Endothelial cell (in vitro differentiated cells): ENCODE measurements at places on chromosomes 7 and 10. TPM values are rescaled to one million over a fixed set of nuclear protein-coding genes. Genes with fewer than 3 reads are reported as not detected.

DNA sequence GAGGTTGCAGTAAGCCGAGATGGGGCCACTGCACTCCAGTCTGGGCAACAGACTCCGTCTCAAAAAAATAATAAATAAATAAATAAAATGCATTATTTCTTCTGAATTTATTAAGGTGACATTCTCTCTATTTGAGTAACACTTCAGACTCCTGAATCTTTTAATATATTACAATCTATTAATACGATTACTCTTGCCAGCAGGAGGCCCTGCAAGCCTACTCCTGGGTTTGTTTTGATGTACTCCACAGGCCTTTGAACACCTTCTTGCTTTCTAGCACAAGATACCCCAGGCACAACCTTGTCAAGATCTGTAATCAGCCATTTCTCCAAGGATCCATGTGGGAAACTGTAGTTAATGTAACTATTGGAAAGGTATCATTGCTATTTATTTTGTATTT is 63.5 kb downstream of the COBL start:
- no peak for DNase-seq

- DNase-seq, result no peak
Measured at GRCh38 chr10:88901206-88901983, 21.4 kb downstream of the STAMBPL1 start.

DNA sequence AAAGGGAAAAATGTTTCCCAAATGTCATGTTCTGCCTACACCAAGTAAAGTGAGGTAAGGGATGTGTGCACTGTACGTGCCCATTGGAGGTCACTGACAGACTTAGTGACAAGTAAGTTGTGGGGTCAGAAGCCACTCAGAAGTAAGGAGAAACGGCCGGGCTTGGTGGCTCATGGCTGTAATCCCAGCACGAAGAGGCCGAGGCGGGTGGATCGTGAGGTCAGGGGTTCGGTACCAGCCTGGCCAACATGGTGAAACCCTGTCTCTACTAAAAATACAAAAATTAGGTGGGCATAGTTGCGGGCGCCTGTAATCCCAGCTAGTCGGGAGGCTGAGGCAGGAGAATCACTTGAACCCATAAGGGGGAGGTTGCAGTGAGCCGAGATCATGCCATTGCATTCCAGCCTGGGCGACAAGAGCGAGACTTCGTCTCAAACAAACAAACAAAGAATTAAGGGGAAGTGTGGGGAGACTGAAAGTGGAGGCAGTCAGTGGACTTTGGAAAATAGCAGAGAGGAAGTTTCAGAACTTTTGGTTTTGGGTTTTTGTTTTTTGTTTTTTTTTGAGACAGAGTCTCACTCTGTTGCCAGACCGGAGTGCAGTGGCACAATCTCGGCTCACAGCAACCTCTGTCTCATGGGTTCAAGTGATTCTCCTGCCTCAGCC is 114.8 kb downstream of the WDFY4 start:
- no peak for DNase-seq

GRCh38 chr7:138478499-138478908 is 18.4 kb downstream of the TRIM24 start:
- DNase-seq, result no peak

GRCh38 chr10:25696013-25696708 is 237.9 kb upstream of the MYO3A start:
- DNase-seq, result no peak

DNA sequence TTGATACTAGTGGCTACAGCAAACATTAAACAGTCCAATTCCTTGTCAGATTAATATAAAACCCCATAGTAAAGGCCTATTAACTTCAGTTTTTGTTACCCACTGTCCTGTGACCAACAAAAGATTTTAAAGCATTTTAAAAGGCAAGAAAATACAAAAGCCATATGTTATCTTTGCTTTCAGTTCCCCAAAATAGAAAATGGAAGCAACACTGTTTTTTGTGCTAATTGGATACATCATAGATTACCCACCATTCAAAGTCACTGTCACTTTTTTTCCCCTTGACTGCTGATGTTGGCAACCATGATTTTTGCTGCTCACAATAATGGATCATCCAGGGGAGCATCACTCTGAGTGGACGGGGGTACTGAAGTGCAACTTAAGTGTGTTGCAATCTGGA is 52.4 kb upstream of the TMEM140 start:
- no peak for DNase-seq

DNA sequence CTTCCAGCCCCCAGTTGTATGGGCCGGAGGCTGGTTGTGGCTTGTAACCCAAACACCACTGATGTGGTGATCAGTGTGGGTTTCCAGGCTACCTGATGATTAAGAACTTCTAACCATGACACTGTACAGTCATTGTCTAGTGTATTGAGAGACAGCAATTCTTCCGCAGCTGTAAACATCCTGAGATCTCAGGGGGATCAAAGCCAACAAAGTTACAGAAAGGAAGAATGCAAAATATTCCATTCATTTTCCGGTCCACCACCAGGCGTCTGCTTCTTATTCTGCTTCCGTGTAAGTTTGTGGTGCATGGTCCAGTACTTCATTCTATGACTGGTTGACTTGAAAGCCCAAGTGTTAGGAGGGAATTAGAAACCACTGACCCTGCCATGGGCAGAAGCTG is 10.3 kb upstream of the GLI3 start:
- DNase-seq, result no peak

- no peak for DNase-seq
Measured at GRCh38 chr7:110061387-110061786, 1029.5 kb upstream of the LRRN3 start.

DNA sequence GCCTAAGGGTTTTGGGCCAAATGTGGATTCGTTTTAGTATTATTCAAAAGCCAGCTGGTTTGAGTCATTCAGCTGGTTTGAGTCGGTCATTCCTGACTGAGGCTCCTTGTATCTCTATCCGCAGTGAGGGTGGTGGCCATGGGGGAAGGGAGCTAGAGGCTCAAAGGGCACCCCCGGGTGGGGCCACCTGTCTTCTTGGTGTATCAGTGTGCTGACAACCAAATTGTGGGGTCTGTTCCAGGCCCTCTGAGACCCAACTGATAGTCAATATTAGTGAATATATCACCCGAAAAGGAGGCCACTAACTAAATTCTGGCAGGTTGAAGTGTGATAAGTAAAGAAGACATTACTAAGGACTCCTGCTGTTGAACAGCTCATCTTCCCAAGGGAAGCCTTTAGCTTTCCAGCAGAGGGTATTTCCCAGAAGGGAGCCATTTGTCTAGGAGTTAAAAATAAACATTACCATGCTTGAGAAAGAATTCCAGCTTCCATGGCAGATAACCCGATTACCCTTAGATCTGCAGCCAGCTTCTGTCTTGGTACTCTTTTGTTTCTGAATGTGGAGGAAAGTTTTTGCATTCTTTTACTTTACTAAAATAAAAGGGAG is 29.9 kb upstream of the DDX50 start:
- DNase-seq, result no peak

DNA sequence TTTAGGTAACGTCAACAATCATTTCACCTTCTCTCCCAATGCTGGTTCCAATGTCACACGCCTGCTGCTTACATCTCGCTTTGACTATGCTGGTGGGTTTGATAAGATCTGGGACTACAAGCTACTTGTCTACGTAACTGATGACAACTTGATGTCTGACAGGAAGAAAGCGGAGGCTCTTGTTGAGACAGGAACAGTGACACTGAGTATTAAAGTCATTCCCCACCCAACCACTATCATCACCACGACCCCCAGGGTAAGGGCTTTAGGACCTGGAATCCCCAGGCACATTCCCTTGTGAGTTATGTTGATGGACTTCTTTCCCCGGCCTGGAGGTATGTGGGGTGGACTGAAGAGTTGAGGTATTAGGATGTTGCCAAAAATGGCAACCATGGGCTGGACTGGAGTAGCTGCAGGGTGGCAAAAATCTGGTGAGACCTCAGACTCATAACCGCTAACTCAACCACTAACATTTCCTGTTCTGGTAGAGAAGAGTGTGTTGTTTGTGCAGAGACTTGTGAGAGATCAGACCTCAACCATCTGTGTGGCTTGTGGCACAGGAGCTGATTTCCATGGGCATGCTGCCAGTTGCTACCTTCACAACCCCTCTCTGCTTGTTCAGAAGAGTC is 59.2 kb downstream of the CDHR3 start:
- DNase-seq, result no peak

DNA sequence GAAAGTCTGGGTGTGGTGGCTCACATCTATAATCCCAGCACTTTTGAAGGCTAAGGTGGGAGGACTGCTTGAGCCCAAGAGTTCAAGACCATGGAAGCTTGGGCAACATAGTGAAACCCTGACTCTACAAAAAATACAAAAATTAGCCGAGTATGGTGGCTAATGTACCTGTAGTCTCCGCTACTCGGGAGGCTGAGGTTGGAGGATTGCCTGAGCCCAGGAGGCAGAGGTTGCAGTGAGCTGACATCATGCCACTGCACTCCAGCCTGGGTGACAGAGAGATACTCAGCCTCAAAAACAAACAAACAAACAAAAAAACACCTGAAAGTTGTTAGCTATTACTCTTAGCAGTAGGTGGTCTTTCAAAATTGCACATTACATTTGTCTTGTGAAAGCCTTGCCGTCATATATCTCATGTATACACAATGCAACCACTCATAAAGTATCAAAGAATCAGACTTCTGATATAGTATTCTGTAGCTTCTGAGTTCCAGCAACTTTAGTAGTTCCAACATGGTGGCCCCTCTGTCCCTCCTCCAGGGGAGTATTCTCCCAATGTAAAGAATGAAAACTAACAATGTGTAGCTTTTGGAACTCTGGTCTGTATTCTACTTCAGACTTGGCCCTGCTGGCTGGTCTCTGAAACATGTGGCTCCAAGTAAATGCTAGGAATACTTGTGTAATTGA is 101.5 kb downstream of the ZNF92 start:
- DNase-seq, result no peak

DNA sequence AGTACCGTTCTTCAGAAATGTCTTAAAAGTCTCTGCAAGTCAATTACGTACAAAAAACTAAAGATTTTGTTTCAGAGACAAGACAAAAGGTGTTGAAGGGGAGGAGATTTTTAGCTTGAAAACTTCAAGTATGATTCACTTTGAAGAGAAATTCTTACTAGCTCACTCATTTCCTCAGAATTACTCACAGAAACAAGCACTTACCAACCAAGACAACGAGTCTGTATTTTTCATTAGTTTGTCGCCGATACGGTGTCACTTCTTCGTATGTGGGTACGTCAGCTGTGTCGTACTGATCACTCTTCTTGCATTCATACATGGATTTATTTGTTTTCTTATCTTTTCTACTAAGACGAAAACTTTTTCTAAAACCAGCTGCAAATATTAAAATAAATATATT is 90.6 kb upstream of the ODAD2 start:
- DNase-seq, result no peak

Gene MYPN
- not detected for total RNA-seq

Gene DNAJC30
- total RNA-seq, result 10.3 TPM

Gene TUBAL3
- not detected for total RNA-seq

Gene CSGALNACT2
- total RNA-seq, result 3.8 TPM

Gene UNC5B
- total RNA-seq, result 231 TPM

Gene LRRN3
- not detected for total RNA-seq

Gene ZNF775
- total RNA-seq, result 12.1 TPM

Gene PAX4
- 0.33 TPM for total RNA-seq

Gene FRAT1
- total RNA-seq, result 8.0 TPM
